ENCODE measurements at places on chromosomes 4 and X.

GRCh38 chrX:11532291-11533078 is 133.2 kb downstream of the ARHGAP6 start:
- DNase-seq: no peak

DNA sequence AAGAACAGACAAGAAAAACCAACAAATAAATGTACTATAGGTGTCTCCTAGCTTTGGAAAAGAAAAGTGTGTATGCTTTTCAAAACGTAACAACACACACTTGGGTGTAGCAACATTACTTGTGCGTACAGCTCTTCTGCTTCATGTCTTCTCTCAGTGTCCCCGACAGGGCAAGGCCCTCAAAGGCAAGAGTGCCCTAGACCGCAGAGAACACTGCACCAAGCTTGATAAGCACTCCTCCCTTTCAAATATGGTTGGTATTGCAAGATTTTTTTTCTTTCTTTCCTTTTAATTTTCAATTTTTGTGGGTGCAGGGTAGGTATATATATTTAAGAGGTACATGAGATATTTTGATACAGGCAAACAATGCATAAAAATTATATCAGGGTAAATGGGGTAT is 106.8 kb downstream of the EIF4E start:
- no peak for DNase-seq

DNA sequence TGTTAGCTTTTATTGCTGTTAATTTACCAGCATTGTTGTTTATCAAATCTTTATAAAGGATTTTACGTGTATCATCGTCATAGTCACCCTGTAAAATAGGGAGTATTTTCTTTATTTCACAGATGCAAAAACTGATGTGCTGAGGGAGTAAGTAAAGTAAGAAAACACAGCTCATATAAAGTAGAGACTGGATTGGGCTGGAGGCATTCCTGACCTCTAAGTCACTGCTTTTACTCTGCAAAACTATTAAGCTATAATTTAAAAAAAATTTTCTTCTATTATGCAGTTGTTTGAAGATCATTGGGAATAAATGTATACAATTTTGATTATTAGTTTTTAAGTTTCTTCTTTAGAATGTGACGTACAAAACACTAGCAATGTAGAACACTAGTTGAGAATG is 45.9 kb downstream of the NUDT6 start:
- no peak for DNase-seq

DNA sequence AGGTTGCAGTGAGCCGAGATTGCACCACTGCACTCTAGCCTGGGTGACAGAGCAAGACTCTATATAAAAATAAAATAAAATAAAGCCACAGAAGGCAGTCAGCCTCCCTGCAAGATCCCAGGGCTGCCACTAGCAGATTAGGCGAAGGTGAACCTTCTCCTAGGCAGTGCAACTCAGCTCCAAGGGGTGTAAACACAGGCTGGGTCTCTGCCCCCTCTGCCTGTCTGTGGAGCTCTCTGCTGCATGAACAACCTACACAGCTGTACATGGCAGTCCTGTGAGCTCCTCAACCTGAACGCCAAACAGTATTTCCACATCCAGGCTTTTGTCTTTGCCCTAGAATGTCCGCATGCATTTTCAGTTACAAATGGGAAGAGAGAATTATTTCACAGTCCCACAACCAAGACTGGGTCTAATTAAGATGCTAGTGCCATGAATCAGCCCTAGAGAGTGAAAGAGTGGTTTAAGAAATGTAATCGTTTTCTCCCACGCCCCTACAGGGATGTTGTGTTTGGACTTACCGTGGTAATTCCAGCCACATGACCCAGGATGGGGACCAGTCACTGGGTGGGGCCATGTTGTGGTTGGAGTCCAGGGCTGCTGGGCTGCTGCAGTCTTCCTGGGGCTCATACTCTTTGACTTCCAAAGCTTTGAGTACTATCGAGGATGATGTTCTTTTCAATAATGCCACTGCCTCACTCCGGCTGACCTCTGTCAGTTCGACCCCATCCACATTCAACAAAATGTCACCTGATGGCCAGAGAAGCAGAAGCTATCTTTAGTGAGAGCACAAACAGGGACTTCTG is 99.0 kb downstream of the FIP1L1 start:
- no peak for DNase-seq

- no peak for DNase-seq
Measured at GRCh38 chrX:108199691-108200090, 108.1 kb downstream of the ATG4A start.

DNA sequence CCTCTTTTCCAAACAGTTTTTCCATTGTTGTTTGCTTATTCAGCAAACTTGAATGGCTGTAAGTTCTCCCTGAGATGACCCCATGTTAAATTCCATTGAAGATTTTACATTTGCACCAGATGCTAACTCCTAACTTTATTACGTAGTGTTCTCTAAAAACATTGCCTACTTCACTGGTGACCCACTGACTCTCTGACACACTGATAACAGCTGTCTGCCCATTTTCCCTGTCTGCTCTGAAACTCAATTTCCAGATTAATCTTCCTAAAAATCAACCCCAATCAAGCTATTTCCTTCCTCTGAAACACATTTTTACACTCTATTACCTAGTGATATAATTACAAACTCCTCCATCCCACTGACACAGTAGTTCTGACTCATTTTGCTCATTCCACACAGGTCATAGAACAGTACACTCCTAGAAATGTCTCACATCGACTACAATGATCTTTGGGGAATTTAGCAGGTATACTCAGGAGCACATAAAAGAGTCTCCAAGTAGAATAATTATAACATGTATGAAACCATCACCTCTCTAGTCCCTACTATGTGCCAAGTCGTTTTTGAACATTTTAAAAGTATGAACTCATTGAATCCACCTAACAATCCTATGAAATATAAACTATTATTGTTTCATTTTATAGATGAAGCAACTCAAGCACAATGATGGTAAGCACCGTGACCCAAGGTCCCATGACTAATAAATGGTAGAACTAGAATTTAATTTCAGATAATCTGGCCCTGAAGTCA is 210.9 kb downstream of the SLIT2 start:
- no peak for DNase-seq

- no peak for DNase-seq
Measured at GRCh38 chrX:120001787-120002186, 58.2 kb upstream of the NKAP start.

DNA sequence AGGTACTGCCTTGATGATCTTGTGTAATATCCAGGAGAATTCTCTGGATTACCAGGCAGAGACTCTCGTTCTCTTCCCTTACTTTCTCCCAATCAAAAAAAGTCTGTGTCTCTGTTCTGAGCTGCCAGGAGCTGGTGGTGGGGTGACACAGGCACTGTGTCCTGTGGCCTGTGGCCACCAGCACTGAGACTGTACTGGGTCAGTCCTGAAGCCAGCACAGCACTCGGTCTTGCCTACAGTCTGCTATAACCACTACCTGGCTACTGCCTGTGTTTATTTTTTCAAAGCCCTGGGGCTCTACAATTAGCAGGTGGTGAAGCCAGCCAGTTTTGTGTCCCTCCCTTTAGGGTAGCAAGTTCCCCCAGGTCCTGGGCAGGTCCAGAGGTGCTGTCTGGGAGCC is 331.1 kb upstream of the MAGEB18 start:
- no peak for DNase-seq

DNA sequence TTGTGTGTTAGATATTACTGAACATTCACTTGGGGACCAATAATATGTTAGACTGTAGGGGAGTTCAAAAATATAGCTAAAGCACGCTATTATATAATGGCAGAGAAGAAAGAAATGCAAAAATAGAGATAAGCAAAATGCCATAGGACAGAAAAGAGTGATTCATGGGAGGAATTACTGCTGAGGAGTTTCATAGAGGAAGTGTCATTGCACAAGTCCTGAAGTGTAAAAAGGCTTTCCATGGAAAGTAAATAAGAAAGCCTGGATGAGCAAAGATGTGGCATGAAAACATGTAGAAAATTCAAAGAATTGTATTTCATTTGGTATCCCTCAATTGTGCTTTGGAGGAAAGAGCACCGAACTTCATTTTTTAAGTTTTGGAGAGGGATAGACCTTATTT is 14.5 kb downstream of the HMGB2 start:
- DNase-seq: no peak

DNA sequence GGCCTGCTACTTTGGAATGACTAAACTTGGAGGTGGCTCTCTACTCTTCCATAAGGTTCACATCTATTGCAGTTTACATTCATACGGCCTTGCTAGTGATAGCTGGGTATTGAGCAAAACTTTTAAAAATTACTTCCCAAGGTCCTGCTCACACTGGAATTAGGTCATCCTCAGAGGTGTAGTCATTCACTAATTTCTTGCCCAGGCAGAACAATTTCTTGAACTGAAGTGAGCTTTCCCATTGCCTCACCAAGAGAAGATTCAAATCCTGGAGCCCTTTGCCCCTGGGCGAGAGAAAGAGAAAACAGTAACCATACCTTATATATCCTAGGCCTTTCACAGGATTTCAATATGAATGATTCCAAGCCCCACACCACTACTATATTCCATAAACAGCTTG is 109.2 kb downstream of the GUCY2F start:
- DNase-seq: no peak

GRCh38 chr4:102431608-102431961 is 69.6 kb upstream of the NFKB1 start:
- DNase-seq: no peak

GRCh38 chrX:154800478-154801210 is 4.6 kb downstream of the MPP1 start:
- DNase-seq: no peak

Measured in stimulated activated CD4-positive, alpha-beta T cell treated with anti-CD3 and anti-CD28 coated beads, Interleukin-15, amount 100 ng/mL, for 1 hour (primary cell).